Smooth muscle cell of the brain vasculature (primary cell): ENCODE measurements at places on chromosomes 11 and 22.

GRCh38 chr22:20423008-20423905 lies 14.4 kb downstream of the SCARF2 start:
- no peak for DNase-seq

DNA sequence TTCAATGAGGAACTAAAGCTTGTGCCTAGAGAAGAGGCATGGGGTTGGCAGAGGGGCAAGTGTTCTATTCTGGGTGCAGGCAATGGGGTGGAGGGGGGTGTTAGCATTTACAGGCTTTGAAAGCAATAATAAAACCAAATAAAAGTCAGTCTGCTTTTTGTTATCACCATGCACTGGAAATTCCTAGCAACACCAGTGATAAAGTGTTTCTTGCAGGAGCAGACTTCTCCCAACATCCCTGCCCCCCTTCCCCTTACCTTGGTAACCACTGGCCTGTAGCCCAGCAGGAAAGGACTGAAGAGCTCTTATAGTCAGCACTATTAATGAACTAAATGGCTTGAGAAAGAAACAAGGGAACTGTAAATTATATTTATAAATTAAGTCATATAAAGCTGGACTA lies 65.2 kb upstream of the SESN3 start:
- DNase-seq, result no peak

DNA sequence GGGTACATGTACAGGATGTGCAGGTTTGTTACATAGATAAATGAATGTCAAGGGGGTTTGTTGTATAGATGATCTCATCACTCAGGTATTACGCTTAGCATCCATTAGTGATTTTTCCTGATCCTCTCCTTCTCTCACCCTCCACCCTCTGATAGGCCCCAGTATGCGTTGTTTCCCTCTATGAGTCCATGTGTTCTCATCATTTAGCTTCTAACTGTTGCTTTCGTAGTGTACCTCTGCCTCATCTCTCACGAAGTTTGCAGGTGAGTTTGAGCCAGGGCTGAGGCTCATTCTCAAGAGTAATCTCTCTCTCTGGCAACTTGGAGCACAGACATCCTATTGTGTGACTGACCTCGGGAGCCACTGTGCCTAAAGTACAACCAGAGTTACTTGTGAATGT lies 4.7 kb upstream of the HBE1 start:
- no peak for DNase-seq

GRCh38 chr22:35337932-35338331 lies 38.2 kb downstream of the TOM1 start:
- no peak for DNase-seq
